ENCODE measurements at places on chromosomes 6 and 20.

DNA sequence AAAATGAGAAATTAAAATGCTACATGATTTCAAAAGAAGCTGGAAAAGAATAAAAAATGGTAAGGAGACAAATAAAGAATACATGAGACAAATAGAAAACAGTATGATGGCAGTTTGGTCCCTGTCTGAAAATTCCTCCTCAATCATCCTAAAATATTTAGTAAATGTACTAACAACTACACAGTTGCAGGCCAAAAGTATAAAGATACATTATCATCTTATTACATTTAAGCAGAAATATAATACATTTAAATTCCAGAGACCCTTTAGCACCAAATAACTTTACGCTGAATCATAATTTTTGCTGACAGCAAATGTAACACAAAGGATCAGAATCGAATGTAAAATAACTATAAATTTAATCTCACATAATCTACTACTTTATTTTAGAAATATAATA is 4.4 kb downstream of the HMGCLL1 start:
- DNase-seq = no peak

DNA sequence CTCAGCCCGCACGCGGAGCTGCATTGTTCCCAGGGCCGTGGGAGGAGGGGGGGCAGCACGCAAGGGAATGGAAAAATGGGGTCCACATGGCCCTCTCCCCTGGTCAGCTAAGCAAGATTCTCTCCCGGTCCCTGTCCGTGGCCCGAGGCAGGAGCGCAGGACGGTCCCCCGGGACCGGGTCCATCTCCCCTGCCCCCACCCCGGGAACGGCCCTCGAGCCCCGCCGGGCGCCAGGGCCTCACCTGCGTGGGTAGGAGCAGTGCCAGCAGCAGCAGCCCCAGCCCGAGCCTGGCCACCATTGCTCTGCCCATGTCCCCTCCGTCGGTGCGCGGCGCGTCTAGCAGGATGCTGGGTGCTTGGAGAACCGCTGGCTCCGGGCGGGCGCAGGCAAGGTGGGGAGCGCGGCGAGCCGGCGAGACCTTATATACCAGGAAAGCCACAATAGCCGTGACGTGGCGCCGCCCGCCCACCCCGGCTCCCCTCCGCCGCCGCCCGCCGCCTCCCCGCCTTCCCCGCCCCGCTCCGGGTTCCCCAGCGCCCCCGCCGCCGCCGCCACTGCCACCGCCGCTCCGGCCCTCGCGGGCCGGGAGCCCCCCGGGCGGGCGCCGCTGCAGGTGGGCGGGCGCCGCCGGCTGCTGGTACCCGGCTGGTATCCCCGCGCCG is at the start of gene CD24:
Gene CD24, minus strand, starts transcription at position 394 of the 663 bp plus-strand sequence. Its CDS starts 83 bp downstream, at position 311.
- no peak for DNase-seq

DNA sequence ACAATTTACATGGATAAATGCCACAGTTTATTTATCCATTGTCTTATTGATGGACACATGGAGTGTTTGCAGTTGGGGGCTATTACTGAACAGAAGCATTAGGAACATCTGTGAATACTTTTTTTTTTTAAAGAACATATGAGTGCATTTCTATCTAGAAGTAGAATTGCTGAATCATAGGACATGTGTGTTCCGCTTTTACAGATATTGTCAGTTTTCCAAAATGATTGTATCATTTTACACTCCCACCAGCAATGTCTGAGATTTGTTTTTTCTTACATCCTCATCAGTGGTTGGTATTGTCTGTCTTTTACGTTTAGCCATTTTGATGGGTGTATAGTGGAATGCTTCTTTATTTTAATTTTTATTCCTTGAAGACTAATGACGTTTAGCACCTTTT is 42.0 kb upstream of the ASIP start:
- no peak for DNase-seq

GRCh38 chr6:163839296-163839695 is 424.8 kb downstream of the QKI start:
- DNase-seq = no peak

DNA sequence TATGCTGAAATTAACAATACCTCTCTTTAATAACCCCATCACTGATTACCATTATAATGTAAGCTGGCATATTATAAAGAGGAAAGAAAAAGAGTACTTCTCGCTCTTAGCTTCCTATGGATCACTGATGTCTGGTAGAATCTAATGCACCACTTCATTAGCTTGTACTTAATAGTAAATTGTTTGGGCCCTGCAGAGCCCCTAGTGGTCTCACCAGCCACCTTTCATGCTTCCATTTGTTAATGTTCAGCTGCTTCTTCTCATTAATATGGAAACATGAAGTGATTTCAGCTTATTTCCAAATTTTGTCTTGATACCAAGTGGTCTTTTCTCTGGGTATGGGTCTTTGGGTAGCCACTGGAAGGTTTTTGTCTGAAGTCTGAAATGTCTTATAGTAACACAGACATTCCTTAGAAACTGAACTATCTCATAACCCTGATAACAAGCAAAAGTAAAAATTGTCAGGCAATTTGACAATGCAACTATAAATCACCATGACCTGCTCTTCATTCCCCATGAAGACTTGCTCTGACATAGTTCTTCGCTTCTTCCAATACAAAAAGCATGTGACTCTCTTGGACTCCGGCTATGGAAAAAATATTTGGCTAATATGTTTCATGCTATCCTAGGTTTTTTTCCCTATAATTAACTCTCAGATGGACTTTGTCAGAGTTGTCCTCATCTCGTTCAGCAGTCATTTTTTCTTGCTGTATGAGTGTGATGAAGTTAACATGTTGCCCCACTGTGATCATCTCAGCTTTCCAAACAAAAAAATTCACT is 395.8 kb upstream of the MARCKS start:
- DNase-seq = no peak

Data from stimulated activated CD8-positive, alpha-beta memory T cell treated with anti-CD3 and anti-CD28 coated beads, Interleukin-15, amount 100 ng/mL, for 24 hours (primary cell).